Ammon's horn (tissue), 1 donor: ENCODE measurements at places on chromosomes 5 and 9.
A peak's percentile ranks its signal among the peaks of the same experiment; 100 is the strongest.

GRCh38 chr9:3012842-3013241 is 168.9 kb upstream of the PUM3 start:
- DNase-seq: no peak

DNA sequence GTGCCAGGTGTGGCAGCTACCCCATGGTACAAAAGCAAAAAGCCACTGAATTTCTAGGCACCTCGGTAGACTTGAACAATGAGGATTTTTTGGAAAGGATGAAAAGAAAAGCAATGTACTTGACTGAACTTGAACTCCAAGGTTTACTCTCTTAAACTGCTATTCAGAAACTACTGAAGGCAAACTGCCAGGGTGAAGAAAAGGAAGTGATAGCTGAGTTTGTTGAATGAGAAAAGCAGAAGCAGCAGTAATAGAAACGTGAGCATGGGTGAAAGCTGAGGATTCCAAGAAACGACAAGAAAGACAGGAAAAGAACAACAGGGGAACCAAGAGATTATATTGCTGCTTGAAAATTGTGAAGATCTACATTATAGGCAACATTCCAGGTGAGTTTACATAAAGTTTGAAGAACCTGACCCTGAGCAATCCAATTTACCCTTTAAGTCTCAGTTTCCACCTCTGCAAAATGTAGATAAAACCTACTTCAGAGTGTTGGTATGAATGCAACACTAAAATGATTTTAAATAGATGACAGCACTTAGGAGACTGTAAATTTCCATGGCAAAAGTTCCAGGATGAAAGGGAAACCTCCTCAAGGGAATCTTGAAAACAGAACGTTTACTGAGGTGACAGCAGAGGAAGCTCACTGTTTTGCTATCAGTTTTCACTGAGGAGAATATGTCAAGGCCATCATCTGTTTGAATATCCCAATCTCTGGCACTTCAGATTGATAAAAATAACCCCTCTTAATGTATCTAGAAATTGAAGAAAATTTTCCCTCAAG is 245.8 kb downstream of the SPATA31D1 start:
- no peak for DNase-seq

DNA sequence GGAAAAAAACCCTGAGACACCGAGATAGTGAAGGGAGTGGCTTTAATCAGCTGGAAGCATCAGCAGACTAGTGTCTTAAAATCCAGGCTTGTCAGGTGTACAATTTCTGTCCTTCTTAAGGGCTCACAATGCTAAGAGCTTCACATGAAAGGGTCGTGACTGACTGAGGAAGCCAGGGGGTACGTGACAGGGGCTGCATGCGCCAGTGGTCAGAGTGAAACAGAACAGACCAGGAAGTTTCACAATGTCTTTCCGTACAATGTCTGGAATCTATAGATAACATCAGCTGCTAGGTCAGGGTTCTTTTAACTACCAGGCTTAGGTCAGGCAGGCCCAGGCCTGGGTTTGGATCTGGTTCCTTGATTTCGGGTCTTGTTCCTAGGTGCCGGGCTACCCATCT is 253.0 kb downstream of the CDH10 start:
- DNase-seq: no peak

GRCh38 chr5:55853818-55854217 is 2.7 kb downstream of the IL31RA start:
- no peak for DNase-seq

DNA sequence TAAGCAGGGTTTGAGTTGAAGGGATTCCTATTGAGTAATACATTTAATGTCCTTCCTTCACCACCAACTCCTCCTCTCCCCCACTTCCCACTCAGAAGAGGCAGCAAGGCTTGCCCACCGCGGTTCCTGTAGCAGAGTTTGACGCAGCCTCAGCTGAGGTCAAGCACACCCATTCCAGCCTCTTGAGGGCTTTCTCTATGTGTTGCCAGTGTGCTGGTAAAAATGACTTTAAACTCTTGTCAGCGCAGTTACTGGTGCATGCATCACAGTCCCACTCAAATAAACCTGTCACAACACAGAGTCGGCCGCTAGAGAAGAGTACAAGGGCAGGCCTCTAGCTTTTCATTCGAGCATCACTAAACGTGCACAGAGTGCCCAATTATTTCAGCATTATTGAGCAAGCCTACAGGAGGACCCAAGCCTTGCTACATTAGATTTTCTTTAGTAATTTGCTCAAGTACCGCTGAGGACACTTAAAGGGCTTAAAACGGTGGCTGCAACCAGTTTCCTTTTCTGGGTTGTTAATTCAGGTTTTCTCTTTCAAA is 79.6 kb downstream of the TLE4 start:
- peak; percentile 40 for DNase-seq

DNA sequence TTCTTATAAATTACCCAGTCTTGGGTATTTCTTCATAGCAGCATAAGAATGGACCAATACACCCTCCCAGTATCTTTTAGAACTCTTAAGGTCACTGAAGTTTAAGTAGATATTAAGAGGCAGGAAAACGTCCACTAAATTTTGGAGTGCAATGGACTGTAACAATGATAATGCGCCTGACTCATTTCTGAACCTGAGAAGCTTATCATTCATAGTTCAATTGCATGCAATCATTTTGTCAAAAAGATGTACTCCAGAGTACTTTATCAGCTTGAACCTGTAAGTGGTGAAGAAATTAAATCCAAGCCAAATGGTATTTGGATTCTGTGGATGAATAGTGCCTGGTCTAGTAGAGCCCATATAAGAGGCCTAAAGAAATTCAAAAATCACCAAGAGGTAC is 196.5 kb upstream of the CDH9 start:
- DNase-seq: no peak

GRCh38 chr5:139764886-139765408 is 30.7 kb upstream of the PSD2 start:
- DNase-seq: peak; percentile 40

DNA sequence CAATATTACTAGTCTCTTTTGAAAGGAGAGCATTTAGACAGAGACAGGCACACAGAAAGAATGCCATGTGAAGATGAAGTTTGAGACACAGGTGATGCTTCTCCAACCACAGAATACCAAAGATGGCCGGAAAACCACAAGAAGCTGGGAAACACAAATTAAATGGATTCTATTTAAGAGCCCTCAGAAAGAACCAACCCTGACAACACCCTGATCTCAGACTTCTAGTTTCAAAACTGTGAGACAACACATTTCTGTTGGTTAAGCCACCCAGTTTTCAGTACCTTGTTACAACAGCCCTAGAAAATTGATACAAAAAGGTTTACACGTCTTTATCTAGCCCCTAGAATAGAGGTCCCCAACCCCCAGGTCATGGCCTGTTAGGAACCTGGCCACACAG is 79.8 kb upstream of the CCNG1 start:
- no peak for DNase-seq

DNA sequence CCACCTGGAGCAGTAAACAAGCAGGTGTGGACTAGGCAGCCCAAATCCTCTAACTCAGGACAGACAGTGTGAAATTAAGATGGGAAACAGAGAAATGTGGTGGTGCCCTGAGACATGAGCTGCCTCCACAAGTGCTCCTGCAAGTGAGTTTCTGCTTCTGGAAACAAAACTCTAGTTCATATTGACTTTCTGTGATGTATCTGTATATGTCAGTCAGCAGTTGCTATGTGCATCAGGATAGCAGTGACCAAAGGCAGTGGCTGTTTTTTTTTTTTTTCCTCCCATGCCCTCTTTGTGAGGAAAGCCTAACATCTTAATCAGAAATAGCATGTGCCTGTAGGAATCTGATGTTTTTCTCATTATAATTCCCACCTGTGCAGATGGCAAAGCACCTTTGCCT is 318.4 kb upstream of the SEMA6A start:
- DNase-seq: no peak

DNA sequence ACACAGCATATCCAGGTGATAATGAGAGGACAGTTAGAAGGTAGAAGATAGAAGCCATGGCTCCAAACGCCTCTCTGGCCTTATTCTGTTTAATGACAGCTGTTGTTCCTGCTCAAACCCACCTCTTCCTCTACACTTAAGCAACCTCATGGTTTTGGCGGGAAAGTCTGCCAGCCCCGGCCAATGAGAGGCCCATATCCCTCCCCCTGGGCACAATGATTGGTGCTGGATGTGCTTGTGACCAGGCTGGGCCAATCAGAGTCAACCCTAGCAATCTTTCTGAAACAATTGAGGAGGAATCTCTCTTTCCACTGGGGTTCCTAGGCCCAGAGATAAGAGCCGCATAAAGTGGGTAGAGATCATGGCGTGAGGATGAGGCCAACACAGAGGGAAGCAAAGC is 4.8 kb upstream of the GFI1B start:
- DNase-seq: no peak

- no peak for DNase-seq
Observed at GRCh38 chr9:72150661-72151060, 1.4 kb downstream of the GDA start.

DNA sequence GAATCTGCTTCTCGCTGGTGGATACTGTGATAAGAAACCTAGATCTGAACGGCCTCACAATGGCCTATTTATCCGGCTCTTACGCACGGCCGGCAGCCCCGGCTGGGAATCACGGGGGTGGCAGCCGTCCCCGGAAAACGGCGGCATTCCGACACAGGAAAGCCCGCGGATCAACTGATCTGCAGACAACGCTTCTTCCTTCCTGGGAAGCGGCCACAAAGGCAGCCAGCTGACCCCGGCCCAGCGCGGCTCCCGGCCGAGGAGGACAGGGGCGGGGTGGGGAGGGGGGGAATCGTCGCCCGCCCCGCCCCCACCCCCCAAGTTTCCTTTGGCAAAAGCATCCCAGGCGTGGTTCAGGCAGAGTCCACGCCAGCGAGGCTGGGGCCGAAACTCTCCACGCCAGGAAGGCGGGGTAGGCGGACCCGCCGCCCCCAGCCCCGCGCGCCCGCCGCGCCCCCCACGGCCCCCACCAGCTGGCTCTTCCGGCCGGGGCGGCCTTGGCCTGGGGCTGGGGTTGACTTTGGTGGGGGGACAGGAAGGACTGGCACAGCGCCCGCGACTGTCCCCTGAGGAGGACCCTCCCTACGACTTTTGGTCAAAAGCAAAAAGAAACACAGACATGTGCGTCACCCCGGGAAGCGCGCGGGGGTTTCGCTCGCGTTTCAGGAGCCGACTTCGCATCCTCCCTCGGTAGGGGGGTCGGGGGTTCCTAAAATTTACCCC is 247.7 kb upstream of the ANKRD55 start:
- DNase-seq: peak; percentile 69

DNA sequence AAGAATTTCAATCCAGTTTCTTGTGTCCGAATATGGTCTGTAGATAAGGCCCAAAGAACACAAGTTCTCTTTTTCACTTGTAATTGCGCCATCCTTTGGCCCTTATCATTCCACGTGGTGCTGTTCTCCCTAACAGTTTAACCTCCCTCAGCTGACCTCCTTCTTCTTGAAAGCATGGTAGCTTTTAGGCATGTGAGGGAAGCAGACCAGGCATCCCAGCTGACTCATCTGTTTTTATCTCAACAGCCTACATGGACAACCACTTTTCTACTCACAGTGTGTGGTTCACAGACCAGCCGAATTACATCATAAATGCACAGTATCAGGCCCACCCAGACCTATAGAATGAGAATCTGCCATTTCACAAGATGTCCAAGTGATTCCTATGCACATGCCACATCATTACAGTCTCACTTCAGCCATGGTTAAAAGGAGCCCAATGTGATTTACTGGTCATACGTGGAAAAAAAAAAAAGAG is 26.9 kb upstream of the PLIN2 start:
- DNase-seq: peak; percentile 31

GRCh38 chr5:94802450-94802849 is 184.0 kb downstream of the SLF1 start:
- DNase-seq: no peak

DNA sequence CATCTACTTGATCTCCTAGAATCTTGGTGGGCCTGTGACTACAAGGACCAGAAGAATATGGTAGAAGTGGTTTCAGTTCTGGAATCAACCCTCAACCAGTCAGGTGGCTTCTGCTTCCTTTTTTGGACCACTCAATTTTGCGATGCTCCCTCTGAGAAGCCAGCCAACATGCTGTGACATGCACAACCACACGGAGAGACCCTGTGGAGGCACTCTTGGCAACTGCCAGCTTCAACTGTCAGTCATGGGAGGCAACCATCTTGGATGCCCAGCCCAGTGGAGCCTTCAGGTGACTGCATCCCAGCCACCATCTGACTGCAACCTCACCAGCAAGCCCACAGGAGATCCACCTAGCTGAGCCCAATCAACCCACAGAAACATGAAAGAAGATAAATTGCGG is 137.3 kb downstream of the FAM114A2 start:
- no peak for DNase-seq

DNA sequence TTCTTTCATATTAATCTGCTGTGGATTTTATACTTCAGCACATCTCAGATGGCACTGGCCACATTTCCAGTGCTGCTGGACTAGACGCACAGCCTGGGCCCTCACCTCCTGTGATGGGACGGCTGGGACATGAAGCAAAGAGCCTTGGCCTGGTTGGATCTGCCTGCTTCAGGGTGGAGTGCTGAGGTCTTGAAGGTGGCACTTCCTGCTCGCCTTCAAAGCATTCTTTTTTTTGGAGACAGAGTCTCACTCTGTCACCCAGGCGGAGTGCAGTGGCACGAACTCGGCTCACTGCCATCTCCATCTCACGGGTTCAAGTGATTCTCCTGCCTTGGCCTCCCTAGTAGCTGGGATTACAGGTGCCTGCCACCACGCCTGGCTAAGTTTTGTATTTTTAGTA is 73.1 kb downstream of the RAPGEF1 start:
- DNase-seq: no peak

- no peak for DNase-seq
Observed at GRCh38 chr5:134122530-134122929, 8.0 kb downstream of the TCF7 start.

DNA sequence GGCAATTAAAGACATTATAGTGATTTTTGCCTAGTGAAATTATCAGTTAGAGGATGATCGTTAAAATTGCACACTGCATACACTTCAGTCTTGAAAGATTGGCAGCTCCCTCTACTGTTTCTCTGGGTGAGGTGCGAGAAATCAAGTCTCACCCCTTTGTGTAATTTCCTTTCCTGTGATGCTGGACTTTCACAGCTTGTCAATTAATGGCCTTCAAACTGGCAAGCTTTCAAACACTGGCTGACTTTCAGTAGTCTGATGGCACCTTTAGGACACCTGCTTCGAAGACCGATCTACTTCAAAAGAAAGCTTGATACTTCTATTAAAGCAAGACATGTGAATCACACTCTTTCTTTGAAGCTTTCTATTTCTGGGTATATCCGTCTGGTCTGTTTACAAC is 706.7 kb upstream of the PTPRD start:
- DNase-seq: peak; percentile 64

DNA sequence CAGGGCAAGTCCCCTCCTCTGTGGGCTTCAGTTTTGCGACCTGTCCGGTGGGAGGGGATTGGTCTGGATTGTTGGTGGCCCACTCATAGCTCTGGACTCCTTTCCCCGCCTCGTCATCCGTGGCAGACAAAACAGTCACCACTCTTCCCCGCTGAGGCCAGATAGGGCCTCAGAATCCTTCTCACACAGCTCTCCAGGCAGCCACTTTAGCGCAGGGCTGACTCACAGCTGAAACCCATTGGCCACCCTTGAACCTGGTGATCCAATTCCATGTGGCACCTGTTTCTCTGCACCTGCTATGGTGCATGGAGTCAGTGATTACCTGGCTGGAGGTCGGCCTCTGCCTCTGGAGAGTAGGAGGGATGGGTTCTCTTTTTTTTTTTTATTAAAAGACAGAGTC is 15.8 kb upstream of the CACFD1 start:
- DNase-seq: no peak

- no peak for DNase-seq
Observed at GRCh38 chr9:23717505-23717904, 108.5 kb downstream of the ELAVL2 start.

GRCh38 chr9:92488681-92489550 is 6.6 kb upstream of the ASPN start:
- DNase-seq: no peak

GRCh38 chr5:113503146-113503545 is 10.3 kb upstream of the YTHDC2 start:
- no peak for DNase-seq
